ENCODE measurements at places on chromosomes 1 and 21.

DNA sequence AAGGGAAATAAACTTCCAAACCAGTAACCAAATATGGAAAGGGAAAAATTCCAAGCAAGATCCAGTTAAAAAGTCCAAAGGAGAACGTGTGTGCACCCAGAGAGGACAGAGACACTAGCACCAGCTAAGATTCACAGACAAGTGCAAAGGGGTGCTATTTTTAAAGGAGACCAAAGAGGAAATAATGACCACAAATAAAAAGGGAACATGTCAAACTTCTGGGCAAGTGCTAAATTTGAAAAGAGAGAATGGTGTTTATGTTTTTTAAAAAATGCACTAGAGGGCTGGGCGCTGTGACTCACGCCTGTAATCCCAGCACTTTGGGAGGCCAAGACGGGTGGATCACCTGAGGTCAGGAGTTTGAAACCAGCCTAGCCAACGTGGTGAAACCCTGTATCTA is 8.6 kb downstream of the JAM2 start:
- DNase-seq = no peak

DNA sequence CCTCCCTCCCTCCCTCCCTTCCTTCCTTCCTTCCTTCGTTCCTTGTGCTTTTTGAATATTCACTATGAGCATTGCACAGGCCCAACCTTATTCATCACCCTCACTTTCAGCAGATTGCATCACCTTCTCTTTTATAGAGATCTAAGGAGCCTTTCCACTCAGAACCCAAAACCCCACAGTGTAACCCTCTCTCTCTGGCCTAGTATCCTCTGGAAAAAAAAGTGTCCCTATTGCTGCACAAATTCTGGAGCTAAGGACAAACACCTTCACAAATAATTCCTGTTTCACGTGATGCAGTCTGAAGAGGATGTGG is 25.6 kb downstream of the OR10J5 start:
- DNase-seq = no peak

DNA sequence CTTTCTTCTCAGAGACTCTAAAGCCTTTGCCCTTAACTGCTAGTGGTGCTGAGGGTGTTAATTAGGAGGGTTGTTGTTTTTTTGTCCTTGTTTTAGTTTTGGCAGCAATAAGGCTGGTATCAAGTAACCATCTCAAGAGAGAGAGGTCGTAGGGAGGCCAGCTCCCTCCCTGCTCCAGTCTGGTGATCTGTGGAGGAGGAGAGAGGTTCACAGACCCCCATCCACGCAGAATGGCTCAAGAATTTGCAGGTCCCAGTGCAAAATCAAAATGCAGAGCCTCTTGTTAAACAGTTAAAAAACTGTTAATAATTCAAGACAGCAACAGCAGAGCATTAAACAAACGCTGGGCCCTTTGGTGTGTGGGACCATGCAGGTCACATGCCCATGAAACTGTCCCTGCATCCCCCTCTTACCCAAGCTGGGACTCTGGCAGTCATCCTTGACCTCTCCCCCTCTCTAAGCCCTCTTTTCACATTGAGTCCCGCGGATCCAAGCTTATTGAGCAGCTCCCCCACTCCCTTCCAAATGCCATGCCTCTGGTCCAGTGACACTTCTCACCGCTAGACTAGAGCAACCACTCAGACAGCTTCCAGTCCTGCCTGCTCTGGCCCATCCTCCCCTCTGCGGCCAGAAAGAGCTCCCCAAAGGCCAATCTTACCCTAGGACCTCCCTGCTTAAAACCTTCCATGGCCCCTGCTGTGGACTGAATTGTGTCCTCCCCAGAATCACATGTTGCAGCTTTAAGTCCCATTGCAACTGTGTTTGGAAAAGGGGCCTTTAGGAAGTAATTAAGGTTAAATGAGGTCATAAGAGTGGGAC is 47.7 kb upstream of the RPL11 start:
- no peak for DNase-seq

GRCh38 chr21:31725202-31725839 is 6.6 kb downstream of the SCAF4 start:
- no peak for DNase-seq

DNA sequence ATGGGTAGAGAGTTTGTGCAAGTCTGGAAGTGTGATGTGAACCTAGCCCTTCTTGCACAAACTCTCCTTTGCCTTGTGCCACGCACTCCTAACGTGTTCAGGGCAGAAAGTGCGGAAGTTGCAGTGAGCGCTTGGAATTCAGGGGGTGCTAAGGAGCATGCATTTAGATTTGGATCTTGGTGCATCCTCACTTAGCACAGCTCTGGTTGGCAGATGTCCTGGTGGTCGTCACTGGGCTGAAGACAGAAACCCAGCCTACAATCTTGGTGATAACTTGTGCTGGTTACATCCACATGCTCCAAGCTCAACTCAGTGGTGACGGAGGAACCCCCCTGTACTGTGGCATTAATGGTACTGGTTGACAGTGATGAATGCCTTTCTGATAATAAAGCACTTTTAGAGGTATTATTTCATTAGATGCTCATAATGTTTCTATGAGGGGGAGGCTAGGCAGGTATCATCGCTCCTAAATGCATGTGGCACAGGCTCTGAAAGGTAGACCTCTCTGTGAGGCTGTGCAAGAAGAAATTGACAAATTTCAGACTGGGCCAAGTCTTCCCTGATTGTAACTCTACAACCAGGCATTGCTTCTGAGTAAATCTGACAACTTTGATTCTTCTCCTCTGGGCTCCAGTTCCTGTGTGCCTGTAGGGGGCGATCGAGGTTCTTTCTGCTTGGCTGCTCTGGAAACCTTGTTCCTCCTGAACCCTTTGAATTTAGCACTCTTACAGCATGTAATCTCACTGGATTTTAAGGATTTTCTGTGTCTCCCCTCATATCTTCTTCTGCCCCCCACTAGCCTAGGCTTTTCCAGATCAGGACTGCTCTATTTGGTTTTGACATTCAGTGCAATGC is 40.6 kb downstream of the MAPKAPK2 start:
- no peak for DNase-seq

DNA sequence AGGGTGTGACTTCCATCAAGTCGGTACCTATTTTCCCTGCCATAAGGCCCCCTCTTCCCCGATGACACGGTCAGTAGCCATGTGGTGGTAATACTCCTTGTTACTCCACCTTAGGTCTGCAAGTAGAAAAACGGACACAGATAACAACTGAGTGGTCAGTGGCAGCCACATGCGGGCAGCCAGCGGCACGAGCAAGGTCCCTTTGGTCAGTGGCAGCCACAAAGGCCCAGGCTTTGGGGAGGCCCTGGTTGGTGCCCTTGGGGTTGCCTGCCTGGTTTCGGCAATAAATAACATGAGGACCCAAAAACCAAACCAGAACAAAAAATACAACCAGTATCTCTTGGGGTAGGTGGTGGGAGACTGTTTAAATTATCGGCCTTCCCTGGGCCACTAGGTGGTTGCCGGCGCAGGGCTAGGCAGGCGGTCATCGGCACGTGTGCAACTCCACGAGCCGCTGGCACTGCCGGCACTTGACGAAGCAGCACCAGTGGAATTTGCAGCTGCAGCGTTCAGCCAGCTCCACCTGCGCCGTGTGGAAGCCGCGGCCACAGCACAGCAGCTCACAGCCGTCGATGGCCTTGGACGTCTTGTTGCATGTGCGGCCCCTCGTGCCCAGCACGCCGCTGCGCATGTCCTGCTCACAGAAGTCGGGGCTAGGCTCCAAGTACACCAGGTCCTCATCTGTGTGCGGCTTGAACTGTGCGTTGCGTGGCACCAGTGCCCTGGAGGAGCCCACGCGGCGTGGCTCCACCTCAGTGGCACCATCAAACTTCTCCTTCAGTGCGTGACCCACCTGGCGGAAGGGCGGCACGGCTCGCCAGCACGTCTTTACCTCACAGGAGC is 23.1 kb downstream of the WNT4 start:
- no peak for DNase-seq
